SIG-M5 (cell line): ENCODE measurements at places on chromosomes 7 and 10.

GRCh38 chr7:680411-681127 is 45.9 kb upstream of the DNAAF5 start:
- no peak for DNase-seq

GRCh38 chr10:15280462-15280861 is 90.6 kb downstream of the FAM171A1 start:
- DNase-seq = no peak

DNA sequence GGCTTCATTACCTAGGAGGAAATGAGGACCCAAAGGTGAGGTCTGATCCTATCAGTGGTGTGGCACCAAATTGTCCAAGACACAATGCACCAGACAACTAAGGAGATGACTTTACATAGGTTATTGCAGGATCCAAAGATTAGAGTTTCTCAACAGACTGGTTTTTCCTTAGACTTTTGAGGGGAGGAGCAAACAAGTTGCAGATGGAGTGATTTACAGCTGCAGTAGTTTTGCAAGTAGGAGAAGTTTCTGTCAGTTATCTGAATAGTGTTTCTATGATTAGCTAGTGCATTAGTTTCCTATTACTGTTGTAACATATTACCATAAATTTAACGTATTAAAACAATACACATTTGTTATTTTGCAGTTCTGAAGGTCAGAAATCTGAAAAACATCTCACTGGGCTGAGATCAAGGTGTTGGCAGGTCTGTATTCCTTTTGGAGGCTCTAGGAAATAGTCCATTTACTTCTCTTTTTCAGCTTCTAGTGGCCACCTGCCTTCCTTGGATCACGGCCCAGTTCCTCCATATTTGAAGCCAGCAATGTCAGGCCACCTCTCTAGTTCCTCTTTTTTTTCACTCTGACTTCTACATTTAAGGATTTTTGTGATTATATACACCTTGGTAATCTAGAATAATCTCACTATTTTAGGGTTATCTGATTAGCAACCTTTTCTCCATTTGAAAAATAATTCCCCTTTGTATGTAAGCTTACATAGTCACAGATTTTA is 994.9 kb downstream of the REEP3 start:
- no peak for DNase-seq

DNA sequence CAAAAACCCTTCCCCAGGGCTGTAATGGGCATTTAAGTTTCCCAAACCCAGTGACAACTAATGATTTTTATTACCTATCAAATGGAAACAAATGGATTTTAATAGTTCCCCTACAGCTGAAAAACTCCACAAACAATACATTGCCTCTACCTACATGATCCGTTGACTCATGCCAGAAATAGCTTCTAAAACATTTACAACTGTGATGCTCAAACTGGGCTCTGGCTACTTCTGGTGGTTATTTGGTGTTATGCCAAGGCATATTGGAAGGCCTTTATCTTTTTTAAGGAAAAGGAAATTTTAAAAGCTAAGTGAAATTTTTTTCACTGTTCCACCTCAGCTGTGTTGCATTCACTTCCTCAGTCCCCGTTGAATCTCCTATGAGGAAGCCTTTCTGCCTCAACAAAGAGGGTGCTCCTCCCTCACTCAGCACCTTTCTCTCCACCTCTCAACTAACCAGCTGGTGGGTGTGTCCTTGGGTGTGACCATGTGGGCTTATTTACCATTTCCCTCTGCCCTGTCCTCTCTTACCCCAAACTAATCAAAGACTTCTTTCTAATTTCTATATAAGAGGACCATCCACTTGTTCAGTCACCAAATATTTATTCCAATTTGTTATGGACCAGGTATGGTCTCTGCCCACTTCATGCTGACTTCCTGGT is 82.9 kb downstream of the PRTFDC1 start:
- DNase-seq = no peak

GRCh38 chr7:113143486-113144257 is 25.3 kb upstream of the SMIM30 start:
- DNase-seq = no peak

DNA sequence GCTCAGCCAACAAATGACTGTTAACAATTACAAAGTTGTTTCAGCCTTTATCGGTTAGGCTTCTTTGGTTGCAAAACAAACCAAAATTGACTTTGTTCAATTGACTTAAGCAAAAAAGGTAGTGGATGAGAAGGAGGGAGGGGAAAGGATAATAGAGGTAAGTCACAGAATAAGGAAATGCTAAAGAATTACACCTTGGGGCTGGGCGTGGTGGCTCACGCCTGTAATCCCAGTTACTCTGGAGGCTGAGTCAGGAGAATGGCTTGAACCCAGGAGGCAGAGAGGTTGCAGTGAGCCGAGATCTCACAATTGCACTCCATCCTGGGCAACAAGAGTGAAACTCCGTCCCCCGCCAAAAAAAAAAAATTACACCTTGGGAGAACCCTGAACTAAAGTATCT is 41.4 kb downstream of the AHCYL2 start:
- no peak for DNase-seq

DNA sequence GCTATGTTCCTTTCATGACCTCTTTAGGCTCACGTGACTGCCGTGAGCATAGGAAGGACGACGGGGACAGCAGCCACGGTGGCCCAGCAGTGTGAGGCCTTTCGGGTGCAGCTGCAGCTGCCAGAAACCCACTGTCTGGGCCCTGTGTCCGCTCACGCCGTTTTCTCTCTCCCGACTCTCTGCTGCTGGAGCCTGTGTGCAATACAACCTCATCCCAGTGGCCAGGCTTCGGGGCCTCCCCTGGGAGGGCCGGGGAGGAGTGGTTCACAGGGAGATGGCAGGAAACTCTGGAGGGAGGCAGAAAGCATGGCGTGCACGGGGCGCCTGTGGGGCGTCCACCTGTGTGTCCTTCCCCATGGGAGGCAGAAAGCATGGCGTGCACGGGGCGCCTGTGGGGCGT is 38.6 kb downstream of the PFKP start:
- DNase-seq = no peak

- peak; percentile 48 for DNase-seq
Measured at GRCh38 chr7:33050535-33051318, 11.8 kb downstream of the NT5C3A start.

GRCh38 chr7:41916450-41916927 is 213.6 kb upstream of the INHBA start:
- DNase-seq = no peak

DNA sequence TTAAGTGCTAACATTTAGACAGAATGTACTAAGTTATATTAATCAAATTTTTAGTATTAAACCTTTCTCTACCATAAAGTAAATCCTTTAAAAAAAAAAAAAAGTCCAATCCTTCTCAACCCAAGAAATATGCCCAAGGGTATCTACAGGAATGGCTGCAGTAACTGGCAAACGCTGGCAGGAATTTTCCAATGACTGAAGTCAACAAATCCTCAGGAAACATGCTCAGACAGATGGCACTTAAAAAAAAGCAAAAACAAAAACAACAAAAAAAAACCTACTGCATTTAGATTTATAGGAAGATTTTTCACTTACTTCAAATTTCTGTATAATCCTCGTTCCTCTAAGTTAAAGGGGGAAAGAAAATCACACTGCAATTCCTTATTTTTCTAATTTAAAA is 666 bp downstream of the SVIL start:
- DNase-seq = no peak

GRCh38 chr7:33619264-33619663 is 286.1 kb upstream of the BMPER start:
- DNase-seq = no peak

DNA sequence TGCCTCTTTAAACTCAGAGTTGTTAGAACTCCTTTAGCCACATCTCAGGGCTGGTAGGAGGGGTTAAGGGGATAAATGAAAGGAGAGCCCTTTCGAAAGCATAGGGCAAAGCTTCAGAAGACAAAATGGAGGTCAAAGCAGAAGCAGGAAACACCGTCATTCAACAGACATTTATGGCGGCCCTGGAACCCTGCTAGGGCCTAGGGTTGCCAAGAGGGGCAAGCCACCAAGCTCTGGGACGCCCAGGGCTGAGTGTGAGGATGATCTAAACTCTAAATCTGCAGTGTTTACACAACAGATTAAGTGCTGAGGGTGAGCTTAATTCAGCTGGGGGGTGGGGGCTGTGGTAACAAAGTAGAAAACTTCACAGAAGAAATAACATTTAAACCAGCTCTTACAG is 79.0 kb upstream of the NFE2L3 start:
- DNase-seq = no peak
